ENCODE measurements at places on chromosomes 16 and 17.

DNA sequence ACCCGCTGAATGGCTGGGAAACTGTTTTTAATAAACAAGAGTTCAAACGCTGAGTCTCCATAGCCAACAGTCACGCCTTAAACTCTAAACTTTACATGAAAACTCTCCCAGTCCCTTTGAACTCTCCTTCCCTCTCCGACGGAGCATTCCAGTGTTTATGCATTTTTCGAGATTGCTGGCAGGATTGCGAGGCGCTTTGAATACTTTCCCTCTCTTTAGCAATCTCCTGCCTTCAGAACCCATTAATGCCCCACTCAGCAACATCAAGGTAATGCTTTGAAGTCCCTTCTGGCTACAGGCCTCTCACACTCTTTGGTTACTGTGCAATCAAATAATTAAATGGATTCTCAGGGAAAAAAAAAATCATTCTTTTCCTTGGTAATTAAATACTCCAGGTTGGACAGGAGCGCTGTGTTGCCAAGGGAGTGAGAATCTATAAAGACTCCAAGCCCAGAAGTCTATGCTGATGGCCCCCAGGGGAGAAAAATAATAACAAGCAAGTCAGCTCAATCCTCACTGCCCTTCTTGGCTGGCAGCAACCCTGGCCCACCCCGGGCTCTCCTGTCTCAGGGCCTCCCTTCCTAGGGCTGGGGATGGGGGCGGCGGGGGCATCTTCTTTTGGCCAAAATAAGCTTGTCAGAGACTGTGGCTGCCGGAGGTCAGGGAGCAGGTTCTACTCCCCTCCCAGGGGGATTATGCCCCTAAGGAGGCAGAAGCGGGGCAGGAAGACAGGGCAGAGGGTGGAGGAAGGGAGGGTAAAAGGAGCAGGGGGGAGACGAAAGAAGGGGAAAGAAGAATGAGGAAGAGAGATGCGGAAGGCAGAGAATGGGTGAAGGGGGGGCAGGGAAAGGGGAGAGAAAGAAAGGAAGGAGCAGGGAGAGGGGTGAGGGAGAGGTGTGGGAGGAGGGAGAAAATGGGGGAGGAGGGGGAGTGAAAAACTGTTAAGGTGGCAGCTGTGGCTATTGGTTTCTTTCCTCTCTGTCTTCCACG, 45.2 kb downstream of the AXIN2 start:
- no peak for DNase-seq

DNA sequence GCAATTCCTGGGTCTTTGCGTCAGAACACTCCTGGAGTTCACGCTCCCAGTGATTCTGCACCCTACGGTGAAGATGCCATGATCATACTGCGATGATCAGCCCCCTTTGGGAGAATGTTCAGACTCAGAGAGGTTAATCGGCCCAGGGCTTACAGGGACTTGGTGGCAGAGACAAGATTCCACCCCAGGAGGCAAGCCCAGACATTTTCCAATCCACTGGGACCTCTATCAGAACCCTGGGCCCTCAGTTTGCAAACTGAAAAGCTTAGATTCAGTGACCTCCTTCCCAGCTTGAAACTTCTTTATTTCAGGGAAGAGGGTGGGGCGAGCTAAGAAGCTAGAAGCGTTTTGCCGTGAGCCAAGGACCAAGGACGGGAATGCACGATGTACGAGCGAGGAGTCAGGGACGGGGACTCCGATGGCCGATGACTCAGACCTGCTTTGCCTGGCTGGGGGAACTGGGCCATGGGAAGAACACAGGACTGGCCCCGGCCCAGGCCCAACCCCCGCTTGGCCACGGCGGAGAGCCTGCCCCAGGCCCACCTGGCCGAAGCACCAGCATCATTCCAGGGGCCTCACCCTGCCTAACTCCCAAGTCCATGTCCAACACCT, 34.7 kb downstream of the SOCS3 start:
- no peak for DNase-seq

GRCh38 chr17:75877752-75878173, 618 bp downstream of the TRIM47 start:
- DNase-seq = no peak

- no peak for DNase-seq
Observed at GRCh38 chr17:67610061-67610460, 107.7 kb upstream of the NOL11 start.

Data from NCI-H1694 (cell line).